ENCODE measurements at places on chromosomes 13 and 19.

- DNase-seq: no peak
Observed at GRCh38 chr13:25409938-25410337, 38.2 kb downstream of the ATP8A2 start.

GRCh38 chr13:98483601-98484288 is 93.2 kb downstream of the STK24 start:
- no peak for DNase-seq

- DNase-seq: no peak
Observed at GRCh38 chr19:48716562-48717291, 2.8 kb downstream of the MAMSTR start.

- no peak for DNase-seq
Observed at GRCh38 chr13:50228527-50228926, 213.3 kb downstream of the KCNRG start.

- no peak for DNase-seq
Observed at GRCh38 chr19:13722146-13722545, 42.2 kb upstream of the MRI1 start.

GRCh38 chr19:14381689-14382474 is 638 bp downstream of the ADGRE5 start:
- peak; percentile 52 for DNase-seq

- DNase-seq: no peak
Observed at GRCh38 chr13:21934284-21934683, 263.4 kb downstream of the FGF9 start.

- DNase-seq: no peak
Observed at GRCh38 chr19:10327793-10328192, 5.5 kb downstream of the RAVER1 start.

- DNase-seq: no peak
Observed at GRCh38 chr13:20708216-20708615, 4.7 kb downstream of the IL17D start.

GRCh38 chr13:23563085-23563845 is 6.9 kb upstream of the TNFRSF19 start:
- DNase-seq: no peak

DNA sequence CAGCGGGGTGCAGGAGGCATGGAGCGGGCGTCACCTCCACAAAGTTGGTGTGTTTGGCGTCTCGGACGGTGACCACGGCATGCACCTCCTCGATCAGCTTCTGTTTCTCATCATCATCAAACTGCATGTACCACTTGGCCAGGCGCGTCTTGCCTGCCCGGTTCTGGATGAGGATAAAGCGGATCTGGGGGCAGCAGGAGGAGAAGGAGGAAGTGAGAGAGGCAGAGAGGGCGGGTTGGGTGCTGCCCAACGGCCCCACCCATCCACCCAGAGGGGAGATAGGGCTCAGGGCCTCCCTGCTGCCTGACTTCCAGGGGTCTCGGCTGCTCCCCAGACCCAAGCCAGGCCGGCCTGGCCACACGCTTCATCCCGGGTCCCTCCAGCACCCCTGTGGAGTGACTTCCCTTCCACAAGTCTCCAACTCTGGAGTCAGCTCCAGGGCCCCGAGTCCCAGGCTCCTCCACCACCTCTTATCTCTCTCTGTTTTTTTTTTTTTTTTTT is 4.6 kb downstream of the AP2S1 start:
- no peak for DNase-seq

DNA sequence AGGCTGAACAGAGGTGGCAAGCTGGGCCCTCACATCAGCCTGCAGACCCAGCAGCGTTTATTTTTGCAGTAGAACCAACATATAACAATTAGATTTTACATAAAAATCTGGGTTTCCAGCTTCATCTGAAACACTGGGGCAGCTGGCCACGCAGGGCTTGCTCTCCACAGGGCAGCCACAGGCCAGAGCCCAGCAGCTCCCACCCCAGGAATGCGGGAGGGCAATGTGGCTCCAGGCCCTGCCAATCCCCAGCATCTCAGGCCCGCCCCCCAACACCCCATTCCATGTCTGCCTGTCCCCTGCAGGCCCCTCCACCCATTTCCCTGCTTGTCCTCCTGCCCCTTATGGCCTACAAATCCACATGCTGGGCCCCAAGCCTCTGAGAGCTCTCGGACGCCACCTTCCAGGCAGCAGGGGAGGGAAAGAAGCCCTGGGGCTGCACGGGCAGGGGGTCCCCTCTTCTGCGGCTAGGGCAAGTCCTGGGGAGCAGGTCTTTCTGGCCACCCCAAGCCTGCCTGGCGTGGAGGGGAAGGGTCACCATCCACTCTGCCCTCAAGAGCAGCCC is 15.0 kb upstream of the VSTM2B start:
- DNase-seq: no peak

Measured in HT1080 (cell line).